B cell (primary cell): ENCODE measurements at places on chromosomes 3 and 15.
A peak's percentile ranks its signal among the peaks of the same experiment; 100 is the strongest.

DNA sequence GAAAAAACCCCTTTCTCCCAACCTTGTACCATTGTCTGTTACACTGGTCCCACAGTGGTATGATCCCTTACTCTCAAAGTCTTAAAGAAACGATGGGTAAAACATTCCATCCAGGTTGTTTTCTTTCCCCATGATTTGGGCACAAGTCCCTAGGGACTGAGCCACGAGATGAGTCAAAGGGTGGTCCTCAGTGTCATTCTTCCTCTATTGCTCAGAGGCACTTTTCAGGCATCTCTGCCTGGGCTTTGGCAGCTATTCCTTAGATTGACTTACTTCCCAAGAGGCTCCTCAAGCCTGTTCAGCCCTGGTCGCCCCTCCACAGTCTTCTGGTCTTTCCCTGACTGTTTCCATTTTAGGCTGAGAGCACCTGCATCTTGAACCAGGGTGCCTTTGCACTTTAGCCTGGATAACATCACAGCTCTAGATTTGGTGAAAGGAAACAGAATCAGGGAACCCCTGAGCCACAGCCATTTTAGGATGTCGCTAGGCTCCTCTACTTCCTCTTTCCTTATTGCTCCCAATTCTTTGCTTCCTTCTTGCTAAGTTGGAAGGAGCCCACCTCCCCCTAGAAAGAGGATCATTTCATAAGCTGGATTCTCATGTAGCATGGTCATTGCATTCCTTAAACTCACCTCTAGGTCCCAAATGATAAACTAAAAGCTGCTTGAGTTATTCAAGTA, 131.0 kb upstream of the TPRG1 start:
- H3K27me3 ChIP-seq: no peaks in the 10 kb centered on the region
- H3K27ac ChIP-seq: no peak overlapping the region
- DNase-seq: no peak
- H3K4me1 ChIP-seq: no peaks in the 10 kb centered on the region

GRCh38 chr15:25944386-25944785, 81.3 kb upstream of the ATP10A start:
- H3K36me3 ChIP-seq: no peaks in the 10 kb centered on the region
- peaks cover 30% of the 10 kb centered on the region for H3K4me1 ChIP-seq
- no peak overlapping the region for H3K27ac ChIP-seq

GRCh38 chr15:26521691-26522198, 251.1 kb downstream of the GABRB3 start:
- no peaks in the 10 kb centered on the region for H3K36me3 ChIP-seq
- no peak for DNase-seq
- H3K27ac ChIP-seq: no peak overlapping the region
- H3K27me3 ChIP-seq: no peaks in the 10 kb centered on the region

GRCh38 chr15:63080634-63081250, 38.2 kb downstream of the TPM1 start:
- H3K27me3 ChIP-seq: no peaks in the 10 kb centered on the region
- no peak overlapping the region for H3K4me3 ChIP-seq
- no peaks in the 10 kb centered on the region for H3K4me1 ChIP-seq
- DNase-seq: no peak
- no peak overlapping the region for H3K27ac ChIP-seq

DNA sequence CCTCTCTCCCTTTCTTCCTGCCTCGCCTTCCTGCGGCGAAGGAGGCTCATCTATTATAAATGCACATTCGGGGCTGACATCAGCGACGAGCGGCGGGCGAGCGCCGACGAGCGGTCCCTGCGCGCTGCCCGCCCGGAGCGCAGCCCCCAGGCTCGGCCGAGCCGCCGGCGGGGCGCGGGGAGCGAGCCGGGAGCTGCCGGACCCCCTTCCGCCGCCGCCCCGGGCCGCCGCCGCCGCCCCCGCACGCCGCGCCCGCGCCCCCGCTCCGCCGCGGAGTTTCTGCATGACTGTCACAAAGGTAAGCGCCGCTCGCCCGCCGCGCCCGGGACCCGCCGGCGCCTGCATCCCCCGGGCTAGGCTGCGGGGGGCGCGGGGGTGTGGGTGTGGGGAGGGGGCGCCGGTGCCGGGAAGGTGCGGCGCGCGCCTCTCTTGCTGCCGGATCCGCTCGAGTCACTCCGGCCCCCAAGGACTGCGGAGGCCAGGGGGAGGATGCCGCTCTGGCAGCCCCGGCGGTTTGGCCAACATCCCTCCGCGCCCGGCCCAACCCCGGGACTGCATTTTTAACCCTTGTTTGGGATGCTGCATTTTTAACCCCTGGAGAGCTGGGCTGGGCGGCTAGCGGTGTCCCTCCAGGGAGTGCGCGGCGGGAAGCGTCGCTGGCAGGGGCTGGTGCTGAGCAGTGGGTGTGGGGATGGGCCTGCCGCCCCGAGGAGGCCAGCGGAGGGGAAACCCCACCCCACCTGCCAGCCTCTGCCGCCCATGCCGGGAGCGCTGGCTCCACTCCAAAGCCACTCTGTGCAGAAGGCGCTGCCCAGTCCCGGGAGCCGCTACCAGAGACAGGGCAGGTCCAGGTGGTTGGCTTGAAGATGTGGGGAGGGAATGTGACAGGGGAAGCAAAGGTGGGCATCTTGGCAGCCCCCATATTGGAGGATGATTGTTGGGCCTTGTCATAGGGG, at the start of gene CORO2B:
Gene CORO2B (plus strand): TSS at position 14 of the 956 bp plus-strand sequence. CDS start 270 bp downstream, at position 284.
- H3K27me3 ChIP-seq: no peaks in the 10 kb centered on the region
- H3K4me3 ChIP-seq: peak within 1 kb of the TSS; percentile 77
- DNase-seq: peak; percentile 30
- peak within 1 kb of the TSS; percentile 75 for H3K27ac ChIP-seq

DNA sequence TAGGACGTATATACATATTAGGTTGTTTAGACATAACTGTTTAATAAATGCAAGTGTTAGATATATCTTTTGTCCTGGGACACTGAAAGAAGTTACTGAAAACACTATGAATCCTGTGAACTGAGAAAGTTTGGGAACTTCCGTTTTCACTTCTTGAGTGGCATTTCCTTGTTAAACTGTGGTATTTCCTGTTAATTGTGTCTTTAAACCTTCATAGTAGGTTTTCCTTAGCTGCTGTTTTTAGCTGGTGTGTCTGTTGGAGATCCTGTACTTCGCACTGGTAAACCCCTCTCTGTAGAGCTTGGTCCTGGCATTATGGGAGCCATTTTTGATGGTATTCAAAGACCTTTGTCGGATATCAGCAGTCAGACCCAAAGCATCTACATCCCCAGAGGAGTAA, 37.1 kb downstream of the ATP6V1A start:
- peaks cover 8% of the 10 kb centered on the region for H3K4me1 ChIP-seq
- H3K4me3 ChIP-seq: no peak overlapping the region
- DNase-seq: peak; percentile 19
- peaks cover 30% of the 10 kb centered on the region for H3K36me3 ChIP-seq
- H3K27me3 ChIP-seq: no peaks in the 10 kb centered on the region

GRCh38 chr3:53772562-53772961, 73.7 kb downstream of the CHDH start:
- no peaks in the 10 kb centered on the region for H3K36me3 ChIP-seq
- H3K27me3 ChIP-seq: no peaks in the 10 kb centered on the region
- H3K4me1 ChIP-seq: peaks cover 7% of the 10 kb centered on the region
- no peak overlapping the region for H3K4me3 ChIP-seq
- H3K27ac ChIP-seq: no peak overlapping the region
- no peak for DNase-seq

- H3K27ac ChIP-seq: no peak overlapping the region
- peaks cover 32% of the 10 kb centered on the region for H3K4me1 ChIP-seq
- DNase-seq: no peak
- H3K4me3 ChIP-seq: no peak overlapping the region
These were observed 64.6 kb downstream of the HES1 start for GRCh38 chr3:194200422-194201081.

DNA sequence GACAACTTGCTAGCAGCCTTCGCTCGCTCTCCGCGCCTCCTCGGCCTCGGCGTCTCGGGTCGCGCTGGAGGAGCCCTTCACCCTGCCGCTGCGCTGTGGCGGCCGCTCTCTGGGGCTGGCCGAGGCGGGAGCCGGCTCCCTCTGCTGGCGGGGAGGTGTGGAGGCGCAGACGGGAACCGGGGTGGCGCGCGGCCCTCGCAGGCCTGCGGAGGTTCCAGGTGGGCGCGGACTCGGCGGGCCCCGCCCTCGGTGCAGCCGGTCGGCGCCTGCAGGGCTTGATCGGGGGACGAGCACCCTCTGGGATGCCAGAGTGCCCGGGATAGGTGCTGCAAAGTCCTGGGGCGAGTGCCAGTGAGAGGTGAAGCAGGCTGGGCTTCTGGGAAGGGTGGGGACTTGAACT, 989.9 kb downstream of the ROBO2 start:
- H3K36me3 ChIP-seq: no peaks in the 10 kb centered on the region
- H3K27me3 ChIP-seq: no peaks in the 10 kb centered on the region
- no peak overlapping the region for H3K27ac ChIP-seq
- no peak for DNase-seq
- H3K4me3 ChIP-seq: no peak overlapping the region

- H3K27me3 ChIP-seq: no peaks in the 10 kb centered on the region
- no peak for DNase-seq
- H3K27ac ChIP-seq: no peak overlapping the region
- H3K4me3 ChIP-seq: no peak overlapping the region
- no peaks in the 10 kb centered on the region for H3K4me1 ChIP-seq
These were observed 75.6 kb downstream of the ADAMTS17 start for GRCh38 chr15:100266166-100266565.

GRCh38 chr3:126371096-126371705, 14.0 kb upstream of the KLF15 start:
- no peaks in the 10 kb centered on the region for H3K27me3 ChIP-seq
- no peaks in the 10 kb centered on the region for H3K4me1 ChIP-seq
- H3K27ac ChIP-seq: no peak overlapping the region
- no peaks in the 10 kb centered on the region for H3K36me3 ChIP-seq

DNA sequence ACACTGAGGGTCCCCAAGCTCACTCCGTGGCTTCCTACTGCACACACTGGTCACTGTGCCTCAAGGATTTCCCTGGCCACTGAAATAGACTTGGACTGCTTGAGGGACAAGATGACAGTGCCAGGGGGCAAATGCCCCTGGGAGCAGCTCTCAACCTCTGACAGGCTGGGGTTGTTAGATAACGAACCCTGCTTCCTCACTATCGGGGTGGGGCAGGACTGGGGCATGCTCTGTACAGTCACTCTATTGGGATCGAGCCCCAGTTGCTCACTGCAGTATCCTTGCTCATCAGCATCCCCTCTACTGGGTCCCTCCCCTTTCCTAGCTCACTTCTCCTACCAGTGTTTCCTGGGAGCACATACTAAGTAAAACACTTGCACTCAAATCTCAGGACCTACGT, 610.8 kb downstream of the NTRK3 start:
- no peak overlapping the region for H3K4me3 ChIP-seq
- no peak overlapping the region for H3K27ac ChIP-seq
- no peak for DNase-seq
- H3K4me1 ChIP-seq: no peaks in the 10 kb centered on the region
- no peaks in the 10 kb centered on the region for H3K36me3 ChIP-seq
- no peaks in the 10 kb centered on the region for H3K27me3 ChIP-seq

DNA sequence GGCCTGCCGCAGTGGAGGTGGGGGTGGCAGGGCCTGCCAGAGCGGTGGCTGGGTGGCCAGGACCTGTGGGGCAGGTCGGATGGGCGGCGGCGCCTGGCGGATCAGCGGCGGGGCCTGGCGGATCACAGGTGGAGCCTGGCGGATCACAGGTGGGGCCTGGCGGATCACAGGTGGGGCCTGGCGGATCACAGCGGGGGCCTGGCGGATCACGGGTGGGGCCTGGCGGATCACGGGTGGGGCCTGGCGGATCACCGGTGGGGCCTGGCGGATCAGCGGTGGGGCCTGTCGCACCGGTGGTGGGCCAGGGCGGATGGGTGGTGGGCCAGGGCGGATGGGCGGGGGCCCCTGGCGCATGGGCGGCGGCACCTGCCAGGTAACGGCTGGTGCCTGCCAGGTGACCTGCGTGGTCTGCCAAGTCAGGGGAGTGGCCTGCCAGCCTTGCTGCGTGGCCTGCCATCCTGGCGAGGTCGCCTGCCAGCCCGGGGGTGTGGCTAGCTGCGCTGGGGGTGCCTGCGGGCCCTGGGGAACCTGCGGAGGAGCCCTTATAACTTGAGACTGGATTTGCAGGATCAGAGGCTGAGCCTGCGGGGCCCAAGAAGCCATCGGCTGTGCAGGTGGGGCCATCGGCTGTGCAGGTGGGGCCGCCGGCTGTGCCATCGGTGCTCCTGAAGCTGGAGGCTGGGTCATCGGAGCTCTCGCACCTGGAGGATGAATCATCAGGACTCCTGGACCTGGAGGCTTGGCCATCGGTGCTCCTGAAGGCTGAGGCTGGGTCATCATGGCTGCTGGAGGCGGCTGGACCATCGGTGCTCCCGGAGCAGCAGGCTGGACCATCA, 1.3 kb downstream of the MAGEL2 start:
- H3K27me3 ChIP-seq: no peaks in the 10 kb centered on the region
- no peak overlapping the region for H3K4me3 ChIP-seq
- H3K27ac ChIP-seq: no peak overlapping the region
- no peaks in the 10 kb centered on the region for H3K4me1 ChIP-seq
- DNase-seq: no peak

DNA sequence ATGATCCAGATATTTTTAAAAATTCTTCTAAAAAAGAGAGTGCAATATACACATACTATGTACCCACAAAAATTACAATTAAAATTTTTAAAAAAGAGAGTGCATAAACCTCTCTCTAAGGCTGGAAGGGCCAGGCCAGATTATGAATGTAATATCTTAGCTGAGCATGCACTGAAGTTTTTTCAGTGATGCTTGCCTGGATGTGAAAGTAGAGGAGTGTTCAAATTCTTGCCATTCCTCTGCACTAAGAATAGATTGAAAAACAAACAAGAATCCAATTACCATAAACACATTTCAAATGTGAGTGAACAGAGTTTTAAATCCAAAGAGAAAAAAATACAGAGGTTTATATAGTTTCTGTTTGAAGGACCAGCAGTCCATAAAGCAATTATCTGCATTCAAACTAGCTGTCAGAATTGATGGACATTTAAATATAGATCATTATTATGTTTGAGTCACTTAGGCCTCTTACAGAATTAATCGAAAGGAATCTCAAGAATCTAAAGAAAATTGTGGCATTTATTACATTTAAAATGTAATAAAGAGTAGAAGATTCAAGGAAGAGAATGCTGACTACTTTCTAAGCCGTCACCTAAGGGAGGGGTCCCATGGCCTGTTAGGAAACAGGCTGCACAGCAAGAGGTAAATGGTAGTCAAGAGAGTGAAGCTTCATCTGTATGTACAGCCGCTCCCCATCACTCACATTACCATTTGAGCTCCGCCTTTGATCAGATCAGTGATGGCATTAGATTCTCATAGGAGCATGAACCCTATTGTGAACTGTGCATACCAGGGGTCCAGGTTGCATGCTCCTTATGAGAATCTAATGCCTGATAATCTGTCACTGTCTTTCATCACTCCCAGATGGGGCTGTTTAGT, 159.3 kb upstream of the MDFIC2 start:
- no peaks in the 10 kb centered on the region for H3K27me3 ChIP-seq
- DNase-seq: no peak
- no peaks in the 10 kb centered on the region for H3K4me1 ChIP-seq
- H3K4me3 ChIP-seq: no peak overlapping the region

DNA sequence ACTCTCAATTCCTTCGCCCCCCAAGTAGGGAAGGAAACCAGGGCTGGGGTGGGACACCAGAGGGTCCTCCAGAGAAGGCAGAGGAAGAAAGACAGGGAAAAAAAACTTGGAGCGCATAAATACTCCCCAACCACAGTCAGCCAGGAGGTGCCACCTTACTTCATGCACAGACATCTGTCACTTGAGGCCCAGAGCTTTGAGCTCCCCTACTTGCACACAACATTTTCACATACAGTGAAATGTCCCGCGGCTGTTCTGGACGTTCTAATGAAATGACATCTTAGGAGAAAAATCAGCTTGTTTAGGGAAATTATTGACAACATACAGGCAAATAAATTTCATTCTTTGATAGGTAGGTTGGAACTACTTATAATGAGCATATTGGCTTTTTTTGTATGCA, 113.0 kb downstream of the LIPC start:
- H3K4me1 ChIP-seq: no peaks in the 10 kb centered on the region
- H3K27ac ChIP-seq: no peak overlapping the region
- H3K36me3 ChIP-seq: no peaks in the 10 kb centered on the region
- no peak for DNase-seq
